ENCODE measurements at places on chromosomes 12 and 14.

GRCh38 chr14:89614009-89614691 is 197.1 kb upstream of the FOXN3 start:
- no peak for DNase-seq

- DNase-seq: no peak
Measured at GRCh38 chr12:70549340-70550179, 87.7 kb downstream of the PTPRB start.

DNA sequence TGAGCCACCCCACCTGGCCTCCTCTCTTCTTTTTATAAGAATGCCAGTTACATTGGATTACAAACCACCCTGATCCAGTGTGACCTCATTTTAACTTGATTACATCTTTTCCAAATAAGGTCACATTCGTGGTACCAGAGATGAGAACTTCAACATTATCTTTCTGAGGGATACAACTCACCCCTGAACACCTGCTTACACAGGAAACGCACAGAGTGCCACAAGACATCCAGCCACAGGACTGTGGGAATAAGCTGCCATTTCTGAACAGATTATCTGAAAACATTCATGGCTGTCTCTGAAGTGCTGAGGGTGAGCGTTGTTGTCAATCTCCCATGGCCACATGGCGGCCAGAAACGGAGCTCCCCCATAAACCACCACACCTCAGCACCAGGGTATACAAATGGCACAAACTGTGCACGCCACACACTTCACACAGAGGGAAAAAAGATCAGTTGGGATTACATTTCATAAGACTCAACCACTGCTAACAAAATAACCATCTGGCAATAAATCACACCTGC is 23.7 kb downstream of the FOXN3 start:
- DNase-seq: no peak

DNA sequence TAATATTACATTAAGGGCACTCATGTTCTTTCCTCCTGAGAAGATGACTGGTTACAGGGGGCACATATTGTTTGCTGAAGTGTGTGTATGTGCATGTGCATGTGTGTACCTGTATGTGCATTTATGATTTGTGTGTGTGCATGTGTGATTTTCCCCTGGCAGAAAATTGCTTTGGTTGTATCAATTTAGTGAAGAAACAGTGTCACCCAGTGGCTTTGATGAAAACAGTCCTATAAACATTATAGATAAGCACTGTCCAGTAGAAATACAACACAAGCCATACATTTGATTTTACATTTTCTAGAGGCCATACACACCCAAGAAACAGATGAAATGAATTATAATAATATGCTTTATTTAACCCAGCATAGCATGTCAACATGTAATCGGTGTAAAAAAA is 8.6 kb downstream of the PDE3A start:
- no peak for DNase-seq

- DNase-seq: no peak
Measured at GRCh38 chr14:60184905-60185555, 19.8 kb upstream of the DHRS7 start.

DNA sequence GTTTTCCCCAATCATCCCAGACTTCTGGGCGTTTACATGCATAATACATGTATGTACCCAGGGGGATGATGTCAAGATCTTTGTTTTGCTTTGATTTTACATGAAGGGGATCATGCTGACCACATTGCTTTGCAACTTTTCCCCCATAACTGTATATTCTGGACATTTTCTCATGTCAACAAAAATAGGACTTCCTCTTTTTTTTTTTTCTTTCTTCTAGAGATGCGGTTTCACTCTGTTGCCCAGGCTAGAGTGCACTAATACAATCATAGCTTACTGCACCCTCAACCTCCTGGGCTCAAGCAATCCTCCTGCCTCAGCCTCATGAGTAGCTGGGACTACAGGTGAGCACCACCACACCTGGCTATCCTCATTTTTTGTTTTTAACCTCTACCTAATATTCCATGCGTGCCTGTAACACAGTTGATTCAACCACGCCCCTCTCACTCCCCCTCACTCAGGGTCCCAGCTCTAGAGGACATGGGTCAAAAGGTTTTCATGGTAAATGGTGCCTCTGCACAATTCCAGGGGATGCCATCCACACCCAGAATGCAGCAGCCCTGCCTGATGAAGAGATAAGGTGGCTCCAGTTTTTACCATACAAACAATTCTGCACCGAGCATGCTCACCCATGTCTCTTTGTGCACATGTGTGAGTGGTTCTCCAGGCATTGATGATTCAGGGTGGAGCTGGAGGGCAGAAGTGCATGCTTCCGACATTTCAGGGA is 32.0 kb upstream of the CIPC start:
- no peak for DNase-seq

DNA sequence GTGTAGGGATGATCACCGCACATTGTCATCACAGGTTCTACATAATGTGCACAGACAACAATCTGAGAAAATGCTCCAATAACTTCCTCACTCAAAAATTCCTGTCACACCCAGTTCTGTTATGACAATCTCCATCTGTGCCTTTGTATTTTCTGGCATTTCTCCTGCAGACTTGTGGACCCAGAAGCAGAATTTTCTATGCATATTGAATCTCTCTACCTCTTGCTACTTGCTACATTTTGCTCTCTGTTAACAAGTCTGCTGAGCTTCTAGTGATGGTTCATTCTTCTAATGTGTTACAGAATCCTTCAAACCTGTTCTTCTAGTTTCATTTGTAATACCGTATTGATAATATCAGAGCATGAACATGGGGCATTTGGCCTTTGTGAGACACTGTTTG is 127.8 kb upstream of the PTPRQ start:
- DNase-seq: no peak

DNA sequence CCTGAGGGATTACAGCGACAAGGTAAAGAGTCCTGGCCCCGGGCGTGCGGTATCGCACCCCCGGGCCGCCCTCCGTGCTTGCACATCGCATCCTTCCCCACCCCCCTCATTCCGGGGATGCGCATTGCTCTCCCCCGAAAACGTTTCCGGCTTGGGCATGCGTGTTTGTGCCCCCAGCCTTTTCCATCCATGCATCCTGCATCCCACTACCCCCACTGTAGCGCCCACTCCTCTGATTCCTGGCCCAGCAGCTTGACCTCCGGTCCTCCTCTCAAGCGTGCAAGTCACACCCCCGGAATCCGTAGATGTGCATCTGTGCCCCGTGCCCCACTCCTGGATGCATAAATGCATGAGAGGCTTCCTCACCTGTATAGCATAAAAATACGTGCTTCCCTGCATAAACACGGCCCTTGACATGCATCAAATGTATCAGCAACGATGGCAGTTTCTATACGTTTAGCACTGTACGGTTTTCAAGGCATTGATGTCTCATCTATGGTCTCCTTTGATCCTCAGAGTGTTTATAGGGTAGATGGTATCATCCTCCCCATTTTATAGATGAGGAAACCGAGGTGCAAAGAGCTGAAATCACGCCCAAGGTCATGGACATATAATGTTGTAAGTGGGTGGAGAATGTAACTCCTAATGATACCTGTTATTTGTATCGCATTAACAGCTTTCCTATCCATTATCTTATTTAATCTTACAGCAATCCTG is 484 bp downstream of the RIC8B start:
- DNase-seq: no peak

- no peak for DNase-seq
Measured at GRCh38 chr12:70638639-70639360, 1.6 kb upstream of the PTPRB start.

GRCh38 chr12:105069936-105070702 is 14.1 kb downstream of the ALDH1L2 start:
- DNase-seq: no peak

GRCh38 chr12:11580125-11580751 is 69.2 kb upstream of the ETV6 start:
- no peak for DNase-seq

GRCh38 chr14:57314396-57315089 is 45.8 kb downstream of the AP5M1 start:
- DNase-seq: no peak

DNA sequence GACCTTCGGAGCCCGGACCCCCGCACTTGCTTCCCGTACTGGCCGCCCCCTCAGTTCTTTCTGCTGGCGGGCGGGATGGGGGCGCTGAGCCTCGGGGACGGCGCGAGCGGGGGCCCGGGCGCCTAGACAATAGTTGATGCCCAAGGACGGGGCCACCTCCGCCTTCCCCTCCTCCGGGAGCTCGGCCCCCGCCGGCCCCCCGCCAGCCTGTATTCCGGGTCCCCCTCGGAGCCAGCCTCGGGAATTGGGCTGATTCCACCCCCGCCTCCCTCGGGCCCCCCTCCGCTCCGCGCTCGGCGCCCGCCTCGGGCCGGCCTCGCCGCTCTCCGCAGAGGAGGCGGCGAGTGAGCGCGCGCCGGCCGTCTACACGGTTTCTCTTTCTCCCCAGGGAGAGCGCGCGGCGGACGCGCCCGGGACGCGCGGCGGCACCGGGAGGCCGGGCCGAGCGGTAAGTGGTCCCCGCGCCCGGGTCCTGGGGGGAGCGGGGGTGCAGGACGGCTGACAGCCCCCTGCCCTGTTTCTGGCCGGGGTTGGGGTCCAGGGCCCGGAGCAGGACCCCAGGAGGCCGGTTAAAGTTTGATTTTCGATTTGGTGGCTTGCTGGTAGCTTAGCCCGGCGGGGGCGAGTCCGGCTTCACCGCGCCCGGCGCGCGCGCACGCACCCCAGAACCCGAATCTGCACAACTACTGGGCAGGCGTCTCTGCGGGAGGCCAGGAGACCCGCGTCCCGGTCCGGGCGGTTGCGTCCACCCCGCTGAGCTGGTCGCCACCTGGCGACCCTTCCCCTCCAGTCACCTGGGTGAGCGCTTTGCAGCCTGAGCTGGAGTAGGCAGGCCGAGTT is 413.7 kb downstream of the PCNX1 start:
- peak; percentile 24 for DNase-seq

GRCh38 chr12:7344833-7345606 is 41.1 kb downstream of the ACSM4 start:
- DNase-seq: no peak

DNA sequence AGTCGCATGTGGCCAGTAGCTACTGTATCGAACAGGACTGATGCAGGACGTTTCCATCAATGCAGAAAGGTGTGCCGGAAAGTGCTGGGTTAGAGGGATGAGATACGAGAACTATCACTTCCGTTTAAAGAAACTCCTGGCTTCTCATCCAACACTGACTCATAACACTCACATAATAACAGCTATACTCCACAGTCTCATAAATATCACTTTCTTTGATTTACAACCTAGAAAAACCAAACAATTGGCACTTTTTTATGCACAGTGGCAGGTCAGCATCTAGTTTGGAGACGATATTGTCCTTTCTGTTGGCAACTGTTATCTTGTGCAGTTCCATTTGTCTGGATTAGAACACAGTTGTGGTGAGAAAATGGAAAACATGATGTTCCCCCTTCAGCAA is 43.4 kb downstream of the SLC25A21 start:
- DNase-seq: no peak
